ENCODE measurements at places on chromosomes 13 and 19.

- no peak for DNase-seq
Measured at GRCh38 chr13:100518394-100519062, 70.1 kb downstream of the GGACT start.

- no peak for DNase-seq
Measured at GRCh38 chr13:104854007-104854406, 1681.5 kb downstream of the EFNB2 start.

- no peak for DNase-seq
Measured at GRCh38 chr13:28131646-28132045, 6.7 kb upstream of the PAN3 start.

GRCh38 chr19:13076787-13077186, 25.9 kb downstream of the LYL1 start:
- DNase-seq, result no peak

DNA sequence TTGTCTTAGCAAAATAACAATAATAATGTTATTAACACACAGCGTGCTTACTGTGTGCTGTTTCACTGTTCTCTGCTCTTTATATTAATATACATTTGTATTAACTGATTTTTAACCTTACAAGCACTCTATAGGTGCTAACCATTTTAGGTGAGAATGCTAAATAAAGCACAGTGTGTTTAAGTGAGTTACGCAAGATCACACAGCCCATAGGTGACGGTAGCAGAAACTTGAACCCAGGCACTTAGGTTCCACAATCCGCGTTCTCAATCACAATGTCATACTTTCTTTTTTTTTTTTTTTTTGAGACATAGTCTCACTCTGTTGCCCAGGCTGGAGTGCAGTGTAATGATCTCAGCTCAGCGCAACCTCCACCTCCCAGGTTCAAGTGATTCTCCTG, 5.8 kb downstream of the ZNF30 start:
- DNase-seq, result no peak
